ENCODE measurements at places on chromosomes 3 and 15. TPM values are rescaled to one million over a fixed set of nuclear protein-coding genes. Genes with fewer than 3 reads are reported as not detected.

Gene CFAP91
- 2.2 TPM for total RNA-seq

Gene GNL3
- 113 TPM for total RNA-seq

GRCh38 chr3:18891641-18892040 lies 256.7 kb upstream of the KCNH8 start:
- no peaks in the 10 kb centered on the region for H3K27me3 ChIP-seq
- H3K27ac ChIP-seq, result no peak overlapping the region
- no peaks in the 10 kb centered on the region for H3K36me3 ChIP-seq

DNA sequence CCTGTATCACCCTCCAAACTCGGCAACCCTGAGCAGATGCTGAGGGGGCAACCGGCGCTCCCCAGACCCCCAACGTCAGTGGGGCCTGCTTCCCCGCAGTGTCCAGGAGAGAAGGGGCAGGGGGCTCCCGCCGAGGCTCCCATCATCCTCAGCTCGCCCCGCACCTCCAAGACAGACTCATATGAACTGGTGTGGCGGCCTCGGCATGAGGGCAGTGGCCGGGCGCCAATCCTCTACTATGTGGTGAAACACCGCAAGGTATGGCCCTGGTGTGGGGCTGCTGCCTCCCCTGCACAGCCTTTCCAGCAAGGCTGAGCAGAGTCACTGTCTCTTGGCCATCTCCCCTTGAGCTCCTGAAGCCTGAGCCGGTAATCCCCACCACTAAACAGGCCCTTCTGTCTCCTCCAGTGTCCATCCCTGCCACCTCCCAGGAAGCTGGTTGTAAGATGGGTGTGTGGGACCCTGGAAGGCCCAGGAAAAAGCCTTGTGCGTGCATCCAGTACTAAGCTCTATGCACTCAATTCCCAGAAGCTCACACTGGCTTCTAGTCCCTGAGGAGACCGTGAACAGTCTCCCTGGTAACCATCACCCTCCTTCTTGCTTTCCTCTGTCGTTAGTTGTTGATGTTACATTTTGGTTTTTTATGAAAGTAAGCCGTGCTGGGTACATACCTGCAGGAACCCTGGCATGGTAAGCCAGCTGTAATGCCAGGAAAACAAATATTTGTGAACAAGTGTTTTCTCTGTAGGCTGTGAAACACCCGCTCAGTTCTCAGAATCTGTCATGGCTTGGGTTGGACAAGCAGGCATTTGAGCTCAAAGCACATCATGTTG lies 63.3 kb downstream of the BOC start:
- no peak for DNase-seq
- peaks cover 9% of the 10 kb centered on the region for H3K4me1 ChIP-seq
- H3K27ac ChIP-seq, result no peak overlapping the region
- no peaks in the 10 kb centered on the region for H3K36me3 ChIP-seq
- no peak overlapping the region for H3K4me3 ChIP-seq

GRCh38 chr3:90055666-90056065 lies 948.2 kb downstream of the EPHA3 start:
- no peak overlapping the region for H3K4me3 ChIP-seq
- H3K36me3 ChIP-seq, result no peaks in the 10 kb centered on the region

DNA sequence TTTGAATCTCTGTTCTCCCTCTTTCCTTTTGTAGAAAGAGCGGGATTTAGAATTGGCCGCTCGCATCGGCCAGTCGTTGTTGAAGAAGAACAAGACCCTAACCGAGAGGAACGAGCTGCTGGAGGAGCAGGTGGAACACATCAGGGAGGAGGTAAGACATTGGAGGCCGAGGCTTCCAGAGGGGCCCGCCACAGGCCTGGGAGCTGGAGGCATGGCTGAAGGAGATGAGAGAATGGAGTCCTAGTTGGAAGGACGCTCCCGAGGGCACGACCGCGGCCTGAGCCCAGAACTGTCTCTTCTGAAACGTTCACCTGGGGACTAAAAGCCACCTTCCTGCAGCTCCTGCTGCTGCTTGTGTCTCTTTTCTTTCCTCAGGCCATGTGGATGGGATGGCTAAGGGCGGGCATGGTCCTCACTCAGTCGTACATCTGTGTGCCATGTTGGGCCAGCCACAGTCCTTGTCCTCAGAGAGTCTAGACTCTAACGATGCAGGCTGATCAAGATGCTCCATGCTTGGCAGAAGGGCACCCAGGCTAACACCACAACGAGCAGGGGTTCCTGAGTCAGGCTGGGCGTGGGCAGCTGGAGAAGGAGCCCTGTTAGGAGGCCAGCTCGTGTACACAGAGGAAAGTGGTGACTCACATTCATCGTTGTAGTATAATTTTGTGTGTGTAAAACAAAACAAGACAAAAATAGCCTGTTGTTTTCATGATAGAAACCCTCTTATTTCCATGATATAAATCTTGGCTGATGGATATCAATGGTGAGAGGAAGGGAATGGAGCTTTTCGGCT lies 81.1 kb downstream of the CCK start:
- no peaks in the 10 kb centered on the region for H3K27me3 ChIP-seq
- peaks cover 63% of the 10 kb centered on the region for H3K36me3 ChIP-seq
- no peak for DNase-seq
- H3K4me1 ChIP-seq, result peaks cover 59% of the 10 kb centered on the region
- peak overlapping the region; percentile 100 for H3K27ac ChIP-seq
- H3K4me3 ChIP-seq, result peak overlapping the region; percentile 89

- no peaks in the 10 kb centered on the region for H3K36me3 ChIP-seq
- H3K27ac ChIP-seq, result no peak overlapping the region
- peak; percentile 23 for DNase-seq
- H3K4me3 ChIP-seq, result no peak overlapping the region
- H3K4me1 ChIP-seq, result peaks cover 5% of the 10 kb centered on the region
These were observed 55.0 kb downstream of the RHCG start for GRCh38 chr15:89441295-89441812.

GRCh38 chr3:75144406-75144805 lies 519.7 kb upstream of the FRG2C start:
- peaks cover 13% of the 10 kb centered on the region for H3K4me1 ChIP-seq
- DNase-seq, result peak; percentile 21
- no peaks in the 10 kb centered on the region for H3K36me3 ChIP-seq
- H3K27ac ChIP-seq, result peak overlapping the region; percentile 58
